ENCODE measurements at places on chromosomes 5 and 9. TPM values are rescaled to one million over a fixed set of nuclear protein-coding genes. Genes with fewer than 3 reads are reported as not detected.

ECM2 gene
- 0.56 TPM for total RNA-seq

CDC20B gene
- total RNA-seq = not detected

NR2F1-AS1 gene
- total RNA-seq = 0.84 TPM

ITK gene
- 0.40 TPM for total RNA-seq

IL3 gene
- total RNA-seq = not detected

LECT2 gene
- not detected for total RNA-seq

CD72 gene
- 0.52 TPM for total RNA-seq

SLIT3 gene
- 3.5 TPM for total RNA-seq

PCDHB2 gene
- total RNA-seq = 2.2 TPM

DNAH5 gene
- total RNA-seq = 0.52 TPM

PLAC8L1 gene
- total RNA-seq = 0.52 TPM

ZNF883 gene
- total RNA-seq = 1.0 TPM

LURAP1L gene
- total RNA-seq = 2.6 TPM

PRPF4 gene
- 15.6 TPM for total RNA-seq

IL4 gene
- not detected for total RNA-seq

CDKN2B-AS1 gene
- 1.0 TPM for total RNA-seq

CTNND2 gene
- not detected for total RNA-seq

SLC6A18 gene
- total RNA-seq = not detected

ANKRD34B gene
- total RNA-seq = not detected

PCDHGB3 gene
- 0.76 TPM for total RNA-seq

TLX3 gene
- not detected for total RNA-seq

SLC26A2 gene
- 8.9 TPM for total RNA-seq

TRIM7 gene
- total RNA-seq = 36.9 TPM

PCDHGC4 gene
- 1.1 TPM for total RNA-seq
